ENCODE measurements at places on chromosomes 7 and 10.

- DNase-seq: no peak
Observed at GRCh38 chr7:97771576-97771975, 39.7 kb downstream of the TAC1 start.

DNA sequence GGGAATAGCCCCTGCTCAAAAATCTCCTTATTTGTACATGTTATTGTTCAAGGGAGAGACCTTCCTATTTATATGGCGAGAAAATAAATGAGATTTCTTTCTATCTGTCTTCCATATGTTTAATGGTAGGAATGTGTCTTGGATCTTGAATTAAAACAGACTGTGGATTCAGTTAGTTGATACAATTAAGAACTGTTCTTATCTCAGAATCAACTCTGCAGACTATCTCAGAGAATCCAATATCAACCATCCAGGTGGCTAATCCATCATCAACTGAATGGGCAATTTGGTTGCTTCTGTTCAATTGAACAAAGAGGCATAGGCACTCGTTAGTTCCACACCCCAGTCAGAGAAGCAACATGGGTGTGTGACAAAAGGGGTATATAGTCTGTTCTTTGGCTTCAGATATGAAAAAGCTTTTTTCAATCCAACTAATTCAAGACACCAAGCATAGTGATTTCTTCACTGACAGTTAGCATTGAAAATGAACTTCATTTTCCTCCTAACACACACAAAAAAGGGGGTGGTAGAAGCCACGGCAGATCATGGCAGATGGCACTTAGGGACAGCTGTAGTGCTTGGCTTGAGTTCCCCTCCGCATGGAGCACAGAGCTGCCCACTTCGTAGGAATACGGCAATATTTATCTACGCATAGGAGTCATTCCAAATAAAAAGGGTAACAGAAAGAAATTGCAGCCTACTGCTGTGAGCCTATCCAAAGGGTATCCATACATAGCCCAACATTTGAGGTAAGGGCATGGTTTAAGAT, 135.9 kb downstream of the KIAA1217 start:
- no peak for DNase-seq

DNA sequence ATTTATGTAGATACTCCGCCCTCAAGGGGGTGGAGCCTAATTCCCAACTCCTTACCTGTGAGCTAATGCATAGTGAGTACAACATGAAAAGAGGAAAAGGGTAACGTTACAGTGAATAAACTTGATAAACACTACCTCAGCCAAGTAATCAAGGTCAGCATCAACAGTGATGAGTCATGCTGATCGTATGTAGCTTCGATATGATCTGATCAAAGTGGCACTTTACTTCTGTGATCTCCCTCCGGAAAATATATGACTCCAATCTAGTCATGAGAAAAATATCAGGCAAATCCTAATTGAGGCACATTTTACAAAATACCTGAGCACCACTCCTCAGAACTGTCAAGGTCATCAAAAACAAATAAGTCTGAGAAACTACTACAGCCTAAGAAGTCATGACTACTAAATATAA, 70.4 kb downstream of the VTI1A start:
- no peak for DNase-seq

- no peak for DNase-seq
Observed at GRCh38 chr10:24873281-24873683, 79.1 kb downstream of the PRTFDC1 start.

GRCh38 chr10:28008054-28008453, 9.2 kb upstream of the ODAD2 start:
- no peak for DNase-seq

GRCh38 chr7:12583176-12583575, 12.7 kb downstream of the SCIN start:
- no peak for DNase-seq

DNA sequence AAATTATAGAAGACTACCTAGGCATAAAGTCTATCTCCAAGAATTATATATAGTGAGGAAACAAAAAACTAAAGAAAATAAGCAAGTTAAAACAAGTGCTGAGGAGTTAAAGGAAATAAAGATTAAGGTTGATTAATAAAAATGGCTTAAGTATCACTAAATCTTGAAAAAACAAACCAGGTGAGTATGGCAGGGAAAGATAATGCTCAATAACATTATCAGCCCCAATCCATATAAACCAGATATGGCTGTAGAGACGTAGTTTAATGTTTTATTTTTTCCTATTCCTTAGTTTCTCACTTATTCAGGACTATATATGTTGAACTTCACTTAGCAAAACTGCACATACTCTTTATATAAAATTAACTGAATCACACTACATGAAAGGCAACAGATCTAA, 4.4 kb downstream of the WASL start:
- DNase-seq: no peak

- DNase-seq: no peak
Observed at GRCh38 chr10:117945651-117946050, 101.1 kb downstream of the RAB11FIP2 start.

- no peak for DNase-seq
Observed at GRCh38 chr7:131949659-131950058, 393.2 kb upstream of the PODXL start.

DNA sequence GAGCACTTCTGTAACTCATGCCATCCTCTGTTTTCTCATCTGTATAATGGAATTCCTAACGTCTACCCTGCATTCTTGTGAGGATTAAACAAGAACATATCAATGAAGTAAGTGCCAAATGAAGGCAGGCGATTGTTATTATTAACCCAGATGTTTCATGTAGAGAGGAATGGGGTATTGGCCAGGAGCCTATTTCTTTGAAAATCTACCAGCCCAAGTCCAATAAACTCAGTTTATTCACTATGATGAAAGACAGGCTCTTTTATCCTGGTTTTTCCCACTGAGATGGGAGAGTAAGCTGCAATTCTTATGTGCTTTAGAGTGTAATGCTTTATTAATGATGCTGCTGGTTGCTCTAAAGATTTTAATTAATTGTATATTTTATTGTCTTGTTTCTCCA, 9.6 kb downstream of the CTTNBP2 start:
- no peak for DNase-seq

DNA sequence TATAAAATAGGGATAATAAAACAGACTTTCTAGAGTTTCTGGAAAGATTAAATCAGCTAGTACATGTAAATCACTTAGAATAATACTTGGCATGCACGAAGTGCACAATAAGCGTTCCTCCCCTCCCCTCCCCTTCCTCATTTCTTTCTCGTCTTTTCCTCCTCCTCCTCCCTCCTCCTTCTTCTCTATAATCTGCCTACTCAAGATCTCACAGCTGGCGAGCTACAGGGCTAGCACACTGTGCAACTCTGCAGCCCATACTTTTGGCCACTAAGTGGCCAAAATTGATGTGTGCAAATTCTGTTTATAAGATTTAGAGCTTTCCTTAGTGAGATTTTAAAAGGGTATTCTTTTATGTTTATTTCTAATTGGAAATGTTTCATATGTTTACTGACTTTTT, 565.3 kb downstream of the PHTF2 start:
- DNase-seq: no peak

- DNase-seq: no peak
Observed at GRCh38 chr10:29784175-29784773, 149.5 kb upstream of the SVIL start.

DNA sequence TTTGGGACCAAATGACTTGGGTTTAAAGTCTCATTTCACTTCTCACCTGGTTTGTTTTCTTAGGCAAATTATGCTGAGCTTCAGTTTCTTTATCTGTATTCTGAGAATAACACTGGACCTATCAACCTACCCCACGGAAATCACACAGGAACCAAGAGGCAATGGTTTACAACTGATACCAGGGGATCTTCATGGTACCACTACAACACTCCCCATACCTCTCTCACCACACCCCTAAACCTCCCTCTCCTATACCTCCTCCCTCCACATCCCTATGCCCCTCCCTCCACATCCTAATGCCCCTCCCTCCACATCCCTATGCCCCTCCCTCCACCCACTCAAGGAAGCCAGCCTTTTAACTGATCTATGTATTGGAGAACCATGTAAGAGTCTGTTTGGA, 9.9 kb downstream of the FAM204A start:
- DNase-seq: no peak

Data from stimulated activated CD8-positive, alpha-beta memory T cell treated with anti-CD3 and anti-CD28 coated beads, Interleukin-15, amount 100 ng/mL, for 48 hours (primary cell).